ENCODE measurements at places on chromosomes 11 and 22.
A peak's percentile ranks its signal among the peaks of the same experiment; 100 is the strongest.

DNA sequence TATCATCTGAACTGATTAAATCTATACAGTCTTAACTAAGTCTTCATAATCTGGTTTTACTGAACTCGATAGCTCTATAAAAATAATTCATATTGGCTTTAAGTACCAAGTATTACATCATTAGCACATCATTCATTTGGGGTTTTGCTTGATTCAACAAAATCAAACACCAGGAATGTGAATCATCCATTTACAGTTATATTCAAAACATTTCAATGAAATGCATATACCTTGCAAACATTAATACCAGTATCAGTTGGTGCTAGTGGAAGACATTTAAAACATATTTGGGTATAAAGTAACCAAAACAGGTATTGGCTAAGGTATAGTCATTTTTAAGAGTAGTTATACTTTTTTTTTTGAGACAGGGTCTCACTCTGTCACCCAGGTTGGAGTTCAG, 12.2 kb upstream of the CCDC89 start:
- DNase-seq, result no peak

DNA sequence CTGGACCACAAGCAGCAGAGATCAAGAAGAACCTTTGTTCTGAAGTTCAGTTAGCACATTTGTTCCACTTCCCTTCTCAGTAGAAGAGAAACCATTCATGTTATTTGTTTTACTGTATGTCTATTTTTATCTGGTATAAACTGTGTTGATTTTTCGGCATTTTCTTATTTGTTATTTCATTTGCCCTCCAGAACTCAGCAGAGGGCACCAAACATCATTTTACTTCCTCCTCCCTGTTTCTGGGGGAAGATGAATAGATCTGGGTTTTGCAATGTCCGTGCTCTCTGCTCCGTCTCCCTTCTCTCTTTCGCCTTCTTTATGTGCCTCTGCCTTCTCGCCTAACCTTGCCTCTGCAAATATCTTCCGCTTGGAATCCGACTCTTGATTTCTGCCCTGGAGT, 366.9 kb downstream of the NTM start:
- DNase-seq, result peak; percentile 42

DNA sequence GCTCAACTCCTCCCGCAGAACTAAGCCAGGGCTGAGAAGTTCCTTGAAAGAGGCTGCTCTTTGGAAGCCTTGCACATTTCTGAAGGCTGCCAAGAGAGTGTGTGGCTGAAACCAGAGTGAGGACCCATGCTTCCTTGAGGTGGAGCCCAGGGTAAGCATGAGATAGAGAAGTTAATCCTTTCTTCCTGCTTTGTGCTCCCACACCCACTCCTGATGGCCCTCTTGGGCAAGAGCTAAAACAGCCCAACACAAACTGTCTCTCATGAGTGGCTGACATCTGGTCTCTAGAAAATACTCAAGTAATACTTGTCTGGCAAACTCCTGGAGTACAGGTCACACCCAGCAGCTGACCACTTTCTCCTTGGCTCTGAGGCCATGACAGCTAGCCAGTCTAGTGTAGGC, 523.7 kb downstream of the INSC start:
- no peak for DNase-seq

DNA sequence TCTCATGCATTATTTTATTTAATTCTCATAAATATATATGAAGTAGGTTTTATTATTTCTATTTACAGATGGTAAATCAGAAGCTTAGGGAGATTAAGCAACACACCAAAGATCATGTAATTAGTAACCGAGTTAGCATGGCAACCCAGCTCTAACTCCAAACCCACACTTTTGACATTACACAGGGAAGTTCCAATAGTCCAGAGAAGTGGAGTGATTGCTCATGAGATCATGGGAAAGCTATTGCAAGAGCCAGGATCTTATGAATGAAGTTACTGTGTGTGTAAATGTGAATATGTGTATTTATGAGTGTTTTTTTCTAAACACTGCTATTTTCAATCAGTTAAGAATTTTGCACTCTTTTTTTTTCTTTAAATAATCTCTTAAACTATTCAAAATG, 225.8 kb upstream of the KIRREL3 start:
- DNase-seq, result no peak

DNA sequence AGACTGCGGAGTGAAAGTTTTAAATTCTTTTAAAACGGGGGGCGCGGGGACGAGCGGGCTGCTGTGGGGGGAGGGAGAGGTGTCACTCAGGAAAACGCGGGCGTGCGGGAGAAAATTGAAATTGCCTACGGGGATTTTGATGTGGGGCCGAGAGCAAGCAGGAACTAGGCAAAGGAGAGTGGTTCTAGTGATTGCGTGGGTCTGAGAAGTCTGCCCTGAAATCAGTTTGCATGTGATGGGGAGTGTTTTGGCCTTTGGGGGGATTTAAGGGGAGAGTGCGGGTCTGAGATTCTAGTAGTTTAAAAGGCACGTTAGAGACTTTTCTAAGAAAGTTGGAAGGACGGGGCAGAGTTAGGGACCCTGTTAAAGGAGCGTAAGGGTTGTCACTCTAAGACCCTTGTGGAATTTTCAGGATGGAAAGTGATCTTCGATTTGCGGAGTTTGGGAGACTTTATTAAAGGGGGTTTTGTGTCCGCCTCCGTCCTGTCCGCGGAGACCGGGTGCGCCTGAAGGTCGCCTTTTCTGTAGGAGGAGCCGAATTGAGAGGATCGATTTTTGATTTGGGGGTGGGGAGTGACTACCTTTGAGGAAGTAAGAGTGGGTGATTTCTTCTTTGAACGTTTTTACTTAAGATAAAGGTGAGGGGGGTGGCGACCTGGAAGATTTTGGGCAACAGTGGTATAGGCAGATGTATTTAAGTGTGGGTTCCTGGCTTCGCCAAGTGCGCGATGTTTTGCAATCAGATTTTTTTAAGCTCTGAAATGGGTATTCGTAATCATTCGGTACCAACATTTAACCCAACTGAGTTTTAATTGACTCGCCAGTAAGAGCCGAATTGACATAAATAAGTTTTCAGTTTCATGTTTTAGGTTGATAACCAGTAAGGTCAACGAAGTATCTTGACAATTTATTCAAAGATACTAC, 1.1 kb downstream of the EED start:
- DNase-seq, result no peak

DNA sequence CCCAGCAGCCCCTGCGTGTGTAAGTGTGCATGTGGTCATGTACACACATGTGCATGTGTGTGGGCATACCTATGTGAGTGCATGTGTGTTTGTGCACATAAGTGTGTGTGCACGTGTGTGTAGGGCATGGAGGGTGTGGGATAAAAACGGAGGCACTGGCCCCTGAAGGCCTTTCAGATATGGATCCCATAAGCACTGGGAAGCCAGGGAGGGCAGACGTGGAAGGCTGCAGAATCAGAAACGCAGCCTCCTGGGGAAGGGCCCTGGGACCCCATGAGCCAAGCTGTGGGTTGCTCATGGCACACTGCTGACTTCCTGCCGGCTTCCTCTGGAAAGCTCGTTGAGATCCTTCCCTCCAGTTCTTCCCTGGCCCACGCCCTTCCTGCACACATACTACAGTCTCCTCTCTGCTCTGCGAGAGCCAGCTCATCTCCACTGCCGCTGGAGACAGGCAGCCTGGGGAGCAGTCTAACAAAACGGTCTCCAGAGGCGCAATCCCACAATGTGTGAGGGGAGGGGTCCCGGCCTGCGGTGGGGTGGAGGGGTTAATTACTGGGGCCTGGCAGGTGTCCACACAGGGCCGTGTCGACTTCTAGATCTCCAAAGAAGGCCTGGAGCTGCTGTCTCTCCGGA, 435.2 kb upstream of the B3GAT1 start:
- DNase-seq, result no peak

- no peak for DNase-seq
These were observed 10.4 kb downstream of the ZNRF3 start for GRCh38 chr22:28893810-28894209.

DNA sequence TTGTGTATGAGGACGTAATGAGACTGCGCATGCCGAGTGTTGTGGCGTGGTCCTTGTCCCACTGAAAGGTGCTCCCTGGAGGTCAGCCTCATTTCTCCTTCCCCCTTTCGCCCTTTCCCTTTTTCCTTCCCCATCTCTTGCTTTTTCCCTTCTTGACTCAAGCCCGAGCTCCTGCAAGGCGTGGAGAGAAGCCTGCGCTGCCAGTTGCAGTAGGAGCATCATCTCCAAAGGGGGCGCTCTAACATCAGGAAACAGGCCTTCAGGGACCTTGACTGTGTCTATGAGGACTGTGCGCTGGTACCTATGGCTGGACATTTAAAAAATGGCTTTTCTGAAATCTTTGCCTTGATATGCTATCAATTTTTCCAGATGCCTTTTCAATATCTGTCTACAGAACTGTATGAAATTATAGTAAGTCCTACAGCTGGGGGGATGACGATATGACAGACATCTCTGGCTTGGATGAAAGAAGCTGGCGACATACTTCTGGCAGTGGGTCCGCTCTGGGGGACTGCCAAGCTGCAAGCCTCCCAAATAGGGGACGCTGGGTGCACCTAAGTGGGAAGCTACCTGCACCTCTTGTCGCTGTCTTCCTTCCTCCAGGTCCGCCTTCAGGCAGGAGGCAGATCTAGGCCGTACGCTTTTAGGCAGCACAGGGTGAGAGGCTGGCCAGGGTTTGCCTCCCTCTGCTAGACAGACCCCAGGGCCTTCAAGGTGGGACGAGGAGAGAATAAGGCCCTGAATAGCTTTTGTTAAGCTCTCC, 96.5 kb downstream of the NXPE2 start:
- no peak for DNase-seq

GRCh38 chr11:107545101-107545514, 20.4 kb downstream of the ALKBH8 start:
- peak; percentile 21 for DNase-seq

GRCh38 chr11:13339195-13340153, 61.9 kb downstream of the BMAL1 start:
- DNase-seq, result peak; percentile 92

GRCh38 chr11:43376594-43376993, 17.9 kb downstream of the TTC17 start:
- peak; percentile 40 for DNase-seq

DNA sequence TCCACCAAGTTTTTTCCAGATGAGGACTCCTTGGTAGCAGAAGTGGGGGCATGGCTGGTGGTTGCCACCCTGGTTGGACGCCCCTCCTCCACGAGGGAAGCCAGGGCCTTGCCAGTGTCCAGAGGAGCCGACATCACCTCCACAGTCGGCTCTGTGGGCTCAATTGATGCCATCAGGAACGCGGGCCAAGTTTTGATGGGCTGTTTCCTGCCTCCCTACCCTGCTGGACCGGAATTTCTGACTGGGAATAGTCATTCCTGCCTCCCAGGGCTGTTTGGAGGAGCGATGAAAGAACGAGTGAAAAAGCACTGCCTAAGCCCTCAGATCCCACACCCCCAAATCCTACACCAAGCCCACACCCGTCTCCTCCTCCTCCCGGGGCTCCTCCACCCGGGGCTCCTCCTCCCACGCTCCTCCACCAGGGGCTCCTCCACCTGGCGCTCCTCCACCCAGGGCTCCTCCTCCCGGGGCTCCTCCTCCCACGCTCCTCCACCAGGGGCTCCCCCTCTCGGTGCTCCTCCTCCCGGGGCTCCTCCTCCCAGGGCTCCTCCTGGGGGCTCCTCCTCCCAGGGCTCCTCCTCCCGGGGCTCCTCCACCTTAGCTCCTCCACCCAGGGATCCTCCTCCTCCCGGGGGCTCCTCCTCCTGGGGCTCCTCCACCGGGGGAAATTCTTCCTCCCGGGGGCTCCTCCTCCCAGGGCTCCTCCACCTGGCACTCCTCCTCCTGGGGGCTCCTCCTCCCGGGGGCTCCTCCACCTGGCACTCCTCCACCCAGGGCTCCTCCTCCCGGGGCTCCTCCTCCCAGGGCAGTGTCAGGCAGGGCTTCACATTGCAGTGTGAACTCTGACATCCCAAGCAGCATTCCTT, 10.0 kb upstream of the PRR5 start:
- DNase-seq, result no peak

DNA sequence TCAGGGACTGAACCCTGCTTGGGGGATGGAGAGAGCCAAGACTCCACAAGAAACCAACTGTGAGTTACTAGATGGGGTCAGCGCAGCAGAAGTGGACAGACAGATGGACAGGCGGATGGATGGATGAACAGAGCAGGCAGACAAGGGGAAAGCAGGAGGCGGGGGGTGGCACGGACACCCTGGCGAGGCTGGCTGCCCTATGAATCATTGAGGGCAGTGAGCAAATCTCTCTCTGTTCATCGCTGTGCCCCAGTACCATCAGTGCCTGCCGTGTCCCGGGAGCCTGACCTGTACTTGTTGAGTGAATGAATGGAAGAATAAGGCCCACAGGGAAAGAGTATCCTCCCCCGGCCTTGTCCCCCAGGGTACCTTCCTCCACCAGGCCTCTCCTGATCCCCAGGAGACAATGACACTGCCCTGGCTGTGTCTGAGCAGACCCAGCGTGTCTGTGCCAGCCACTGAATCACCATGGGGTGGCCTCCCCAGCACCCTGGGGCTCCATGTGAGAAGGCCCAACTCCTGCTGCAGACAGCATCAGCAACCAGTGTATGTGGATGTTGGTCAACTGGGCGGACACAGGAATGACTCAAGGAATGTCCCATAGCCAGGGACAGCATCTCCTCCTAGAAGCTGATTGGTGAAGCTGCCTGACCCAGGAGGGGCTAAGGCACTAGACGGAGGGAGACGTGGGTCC, 5.1 kb upstream of the KLHL35 start:
- DNase-seq, result peak; percentile 27

GRCh38 chr11:132357811-132358572, 987.6 kb downstream of the NTM start:
- no peak for DNase-seq
